ENCODE measurements at places on chromosomes 7 and 10.

GRCh38 chr7:123655614-123656013, at the start of gene LMOD2:
TSS of gene LMOD2 (plus strand) at chr7:123655866. CDS start at chr7:123655964, 98 bp downstream.
- no peak for DNase-seq

DNA sequence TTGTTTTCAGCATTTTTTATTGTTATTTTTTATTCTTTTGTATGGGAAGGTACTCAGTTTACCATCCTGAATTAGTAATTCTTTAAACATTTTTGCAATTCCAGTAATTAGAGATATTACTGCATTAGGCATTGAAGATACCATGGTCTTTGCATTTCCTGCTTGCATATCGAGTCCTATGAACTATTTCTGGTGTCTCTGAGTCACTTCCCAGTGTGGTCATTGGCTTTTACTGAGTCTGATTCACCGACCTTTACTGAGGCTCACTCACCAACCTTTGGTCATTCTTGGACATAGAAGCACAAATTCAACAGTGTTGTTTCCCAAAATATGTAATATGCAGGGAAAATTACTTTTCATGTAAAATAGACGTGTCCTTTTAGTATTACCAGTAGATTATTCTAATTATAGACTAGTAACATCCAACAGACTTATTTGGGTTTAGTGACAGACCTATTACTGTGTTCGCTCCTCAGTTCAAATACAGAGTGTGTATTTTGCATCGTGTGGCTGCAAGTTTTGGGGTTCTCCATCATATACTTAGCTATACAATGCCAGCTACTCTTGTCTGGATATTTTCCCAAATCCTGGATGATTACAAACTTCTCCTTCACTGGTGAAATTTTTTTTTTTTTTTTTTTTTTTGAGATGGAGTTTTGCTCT, 180.7 kb upstream of the PRSS1 start:
- no peak for DNase-seq

DNA sequence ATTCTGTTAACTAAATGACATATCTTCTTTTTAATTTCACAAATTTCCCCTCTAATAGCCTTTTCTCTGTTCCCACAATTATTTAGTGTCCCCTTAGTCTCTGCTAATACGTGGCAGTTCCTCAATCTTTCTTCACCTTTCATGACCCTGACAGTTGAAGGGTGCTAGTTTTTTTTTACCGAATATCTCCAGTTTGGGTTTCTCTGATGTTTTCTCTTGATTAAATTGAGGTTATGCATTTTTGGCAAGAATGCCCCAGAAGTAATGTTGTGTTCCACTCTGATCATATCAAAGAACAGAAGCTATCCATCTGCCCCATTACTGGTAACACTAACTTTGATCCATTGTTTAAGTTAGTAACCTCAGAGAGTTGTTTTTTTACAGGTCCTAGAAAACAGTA, 133.6 kb upstream of the ASAH2 start:
- DNase-seq = no peak

GRCh38 chr7:47248797-47249196, 333.1 kb downstream of the TNS3 start:
- no peak for DNase-seq

DNA sequence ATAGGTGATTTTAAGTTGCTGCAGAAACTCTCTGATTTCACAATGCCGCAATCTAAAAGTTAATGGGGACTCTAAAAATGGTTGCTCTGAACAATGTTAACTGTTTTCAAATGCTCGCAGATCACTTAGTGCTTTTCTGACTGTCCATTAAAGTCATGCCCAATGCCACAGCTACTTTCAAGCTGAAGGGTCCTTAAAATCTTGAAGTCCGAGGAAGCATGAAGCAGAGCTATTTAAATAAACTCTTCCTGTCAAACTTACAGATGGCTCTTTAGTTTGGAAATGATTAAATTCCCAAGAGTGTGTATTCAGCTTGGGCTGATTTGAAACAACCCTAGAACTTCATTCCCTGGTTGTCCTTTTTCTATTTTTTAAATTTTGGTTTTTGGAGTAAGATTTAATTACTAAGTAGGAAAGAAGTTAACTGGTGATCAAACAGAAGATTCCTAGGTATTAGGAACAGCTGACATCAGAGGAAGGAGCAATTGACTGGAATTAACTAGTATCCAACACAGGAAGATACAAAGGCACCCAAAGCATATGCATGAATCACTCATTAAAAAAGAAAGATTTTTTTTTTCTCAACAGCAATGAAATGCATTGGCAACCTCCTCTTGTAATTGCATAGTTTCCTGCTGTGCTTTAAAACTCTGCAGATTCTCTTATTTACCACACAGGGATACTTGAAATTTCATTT, 105.1 kb downstream of the NRP1 start:
- DNase-seq = no peak

DNA sequence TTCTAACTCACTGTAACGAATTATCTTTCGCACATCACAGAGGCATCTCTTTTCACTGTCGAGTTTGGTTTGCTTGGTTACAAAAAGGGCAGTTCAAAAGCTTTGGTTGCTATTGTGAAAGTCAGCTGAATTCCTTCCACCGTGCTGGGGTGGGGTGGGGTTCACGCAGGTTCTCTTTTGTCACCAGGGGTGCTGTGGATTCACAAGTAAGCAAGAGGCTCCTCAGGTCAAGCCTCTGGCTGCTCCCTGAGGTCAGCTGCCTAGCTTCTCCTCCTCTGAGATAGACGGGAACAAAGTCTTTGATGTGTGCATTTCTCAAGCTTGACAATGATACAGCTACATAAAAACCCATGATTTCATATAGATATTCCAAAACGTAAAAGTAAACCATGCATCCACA, 47.7 kb downstream of the EGFR start:
- no peak for DNase-seq

DNA sequence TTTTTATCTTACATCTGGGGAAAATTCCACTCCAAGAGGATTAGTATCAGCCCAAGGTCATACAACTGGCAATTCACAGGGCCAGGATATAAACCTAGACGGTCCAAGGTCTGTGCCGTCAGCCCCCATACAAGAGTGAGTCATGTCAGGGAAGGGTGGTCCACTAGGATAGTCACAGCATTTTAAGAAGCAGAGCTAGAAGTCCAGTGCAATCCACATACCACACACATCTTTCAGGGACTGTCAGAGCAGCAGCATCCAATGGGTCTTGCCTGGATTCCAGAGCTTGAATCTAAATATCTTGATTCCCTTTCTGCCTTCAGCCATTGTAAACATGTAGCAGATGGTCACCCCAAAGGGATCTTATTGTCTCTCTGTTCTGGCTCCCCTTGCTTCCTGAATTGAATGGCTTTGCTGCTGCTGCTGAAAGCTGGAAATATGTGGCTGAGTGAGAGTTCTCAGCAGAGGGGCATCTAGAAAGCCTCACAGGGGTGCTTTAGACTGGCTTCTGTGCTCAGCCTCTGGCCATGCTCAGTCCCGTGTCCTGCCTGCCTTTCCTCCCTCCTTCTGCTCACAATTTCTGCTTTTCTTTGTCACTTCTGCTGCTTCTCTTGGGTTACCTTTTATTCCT, 9.9 kb upstream of the OR6V1 start:
- no peak for DNase-seq

GRCh38 chr7:151757274-151757673, 119.6 kb downstream of the PRKAG2 start:
- no peak for DNase-seq

- no peak for DNase-seq
These were observed 32.0 kb downstream of the KDM7A start for GRCh38 chr7:140144821-140145220.

- DNase-seq = no peak
These were observed 192.2 kb upstream of the SVIL start for GRCh38 chr10:29826801-29827450.

DNA sequence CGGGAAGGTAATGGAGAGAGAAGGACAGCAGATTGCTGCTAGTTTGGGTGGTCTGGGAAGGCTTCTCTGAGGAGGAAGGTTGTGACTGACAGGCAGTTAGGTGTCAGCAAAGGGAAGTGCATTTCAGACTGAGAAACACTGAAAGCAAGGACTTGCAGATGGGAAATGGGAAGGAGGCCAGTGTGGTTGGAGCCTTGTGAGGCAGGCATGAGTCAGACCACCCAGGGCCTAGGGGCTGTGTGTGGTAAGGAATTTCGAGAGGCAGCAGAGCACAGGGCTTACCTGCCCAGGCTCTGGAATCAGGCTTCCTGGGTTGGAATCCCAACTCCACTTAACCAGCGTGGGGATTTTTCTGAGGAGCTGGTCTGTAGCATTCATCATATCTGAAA, 53.5 kb downstream of the NRF1 start:
- no peak for DNase-seq

- DNase-seq = no peak
These were observed 995 bp upstream of the PARD3 start for GRCh38 chr10:34816085-34816496.

DNA sequence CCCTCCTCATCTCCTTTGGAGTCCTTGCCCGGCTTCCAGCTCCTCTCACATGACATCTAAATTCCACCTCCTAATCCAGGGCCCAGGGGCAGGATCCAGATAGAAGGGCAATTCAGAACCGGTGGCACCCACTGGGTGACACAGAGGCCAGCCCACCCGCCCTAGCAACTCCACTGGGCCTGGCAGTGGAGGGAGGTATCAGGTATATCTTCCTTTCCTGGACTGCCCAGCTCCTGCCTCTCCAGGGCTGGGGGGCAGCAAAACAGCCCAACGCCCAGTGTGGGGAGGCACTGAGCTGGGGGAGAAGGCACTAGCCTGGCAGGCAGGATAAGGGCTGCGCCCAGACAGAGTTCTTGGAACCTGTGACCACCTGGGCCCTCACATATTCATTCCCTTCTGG, 10.4 kb upstream of the TRIM8 start:
- DNase-seq = no peak

DNA sequence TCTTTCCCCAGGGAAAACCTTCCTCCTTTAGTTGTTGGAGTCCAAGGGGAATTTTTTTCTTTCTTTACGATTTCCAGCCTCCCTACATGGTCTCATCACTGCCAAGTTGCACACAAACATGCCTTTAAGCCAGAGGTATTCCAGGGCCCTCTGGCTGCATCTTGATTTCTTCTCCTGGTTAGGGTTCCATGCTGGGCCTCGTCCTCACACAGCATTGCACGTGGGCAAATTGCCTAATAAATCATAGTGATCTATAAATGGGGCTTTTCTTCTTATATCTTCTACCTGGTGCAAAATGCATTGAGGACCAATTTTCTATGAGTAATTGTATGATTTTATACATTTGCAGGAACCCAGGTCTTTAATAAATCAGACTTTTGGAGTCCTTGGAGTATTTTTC, 284.2 kb downstream of the C7orf25 start:
- DNase-seq = no peak

DNA sequence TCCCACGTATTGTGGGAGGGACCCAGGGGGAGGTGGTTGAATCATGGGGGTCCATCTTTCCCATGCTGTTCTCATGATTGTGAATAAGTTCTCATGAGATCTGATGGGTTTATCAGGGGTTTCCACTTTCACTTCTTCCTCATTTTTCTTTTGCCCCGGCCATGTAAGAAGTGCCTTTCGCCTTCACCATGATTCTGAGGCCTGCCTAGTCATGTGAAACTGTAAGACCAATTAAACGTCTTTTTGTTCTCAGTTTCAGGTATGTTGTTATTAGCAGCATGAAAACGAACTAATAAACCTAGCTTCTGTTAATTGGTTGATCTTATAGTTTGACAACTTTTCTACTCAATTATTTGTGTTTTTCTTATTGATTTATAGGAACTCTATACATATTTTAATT, 206.3 kb downstream of the NXPH1 start:
- no peak for DNase-seq

GRCh38 chr10:114661212-114661880, 3.3 kb upstream of the ABLIM1 start:
- no peak for DNase-seq

DNA sequence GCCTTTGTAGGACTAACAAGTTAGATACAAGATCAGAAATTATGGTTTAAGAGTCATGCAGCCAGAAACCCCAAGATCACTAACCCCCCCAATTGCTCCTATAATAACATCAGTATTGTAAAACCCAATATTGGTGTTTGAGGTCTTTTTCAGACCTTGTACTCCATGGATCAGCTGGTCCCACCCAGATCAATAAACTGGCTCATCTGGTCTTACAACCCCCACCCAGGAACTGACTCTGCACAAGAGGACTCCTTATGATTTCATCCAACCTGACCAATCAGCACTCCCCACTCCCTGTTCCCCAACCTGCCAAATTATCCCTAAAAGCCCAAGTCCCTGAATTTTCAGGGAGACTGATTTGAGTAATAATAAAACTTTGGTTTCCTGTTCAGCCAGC, 6.4 kb upstream of the GSAP start:
- DNase-seq = no peak

DNA sequence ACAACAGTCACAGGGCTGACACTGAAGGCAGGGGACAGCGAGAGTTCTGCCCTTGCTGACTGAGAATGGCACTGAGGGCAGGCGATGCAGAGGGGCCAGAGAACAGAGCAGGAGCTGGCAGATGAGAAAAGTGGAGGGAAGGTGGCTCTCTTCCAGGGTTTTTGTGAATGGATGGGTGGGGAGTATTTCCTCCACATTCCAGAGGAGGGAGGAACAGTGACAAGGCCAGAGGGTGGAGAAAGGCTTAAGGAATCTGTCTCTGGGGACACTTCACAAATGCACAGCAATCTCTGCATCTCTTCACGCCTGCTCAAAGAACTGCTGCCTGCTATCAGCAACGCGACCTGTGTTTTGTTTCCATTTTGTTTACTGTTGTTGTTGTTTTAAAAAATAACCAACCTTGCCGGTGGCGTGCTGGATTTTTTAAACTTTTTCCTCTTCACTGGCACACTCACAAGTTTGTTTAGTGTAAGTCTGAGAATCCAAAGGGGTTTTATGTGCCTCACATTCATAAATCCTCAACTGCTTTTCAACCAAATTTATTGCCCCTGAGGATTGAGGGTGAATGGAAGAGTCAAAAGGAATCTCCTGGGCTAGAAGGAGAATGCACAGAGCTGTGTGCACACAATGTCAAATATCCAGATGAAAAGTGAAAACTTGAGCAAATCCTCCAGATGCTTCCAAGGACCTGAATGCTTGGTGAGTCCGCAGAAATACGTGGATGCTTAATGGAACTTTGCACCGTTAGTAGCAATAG, 129.3 kb downstream of the GLI3 start:
- no peak for DNase-seq

DNA sequence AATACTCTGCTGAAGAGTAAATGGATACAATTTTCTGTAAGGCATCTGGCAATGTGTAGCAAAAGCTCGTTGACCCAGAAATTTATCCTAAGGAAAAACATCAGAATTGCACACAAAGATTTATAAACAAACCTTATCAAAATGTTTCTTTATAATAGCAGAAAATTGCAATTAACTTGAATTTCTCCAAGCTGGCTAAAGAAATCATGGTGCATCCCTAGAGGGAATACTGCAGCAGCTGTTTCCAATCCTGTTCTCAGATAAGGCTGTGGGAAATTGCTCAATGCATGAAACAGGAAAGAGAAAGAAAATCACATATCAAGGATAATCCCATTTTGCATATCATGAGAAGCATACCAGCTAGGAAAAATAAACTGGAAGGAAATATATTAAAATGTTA, 18.7 kb downstream of the TACR2 start:
- DNase-seq = no peak

DNA sequence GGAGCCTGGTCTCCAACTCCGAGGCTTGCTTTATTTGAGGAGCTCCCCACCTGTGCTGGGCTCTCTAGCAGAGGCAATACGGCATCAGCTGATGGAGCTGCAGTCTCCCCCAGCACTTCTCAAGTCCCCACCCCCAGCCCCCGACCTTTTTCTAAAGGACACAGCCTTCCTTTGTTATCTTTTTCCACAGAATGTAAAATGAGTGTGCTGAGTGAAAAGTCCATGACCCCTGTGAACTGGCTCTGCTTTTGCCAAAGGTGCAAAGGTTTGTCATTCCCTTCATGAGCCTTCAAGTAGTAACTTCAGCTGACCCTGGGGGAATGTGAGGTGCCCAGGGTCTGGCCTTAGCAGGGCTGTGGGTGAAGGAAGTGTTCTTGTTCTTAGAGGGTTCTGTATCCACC, 25.5 kb downstream of the LRRC4 start:
- no peak for DNase-seq
